ENCODE measurements at places on chromosomes 13 and 19. TPM values are rescaled to one million over a fixed set of nuclear protein-coding genes. Genes with fewer than 3 reads are reported as not detected.
A peak's percentile ranks its signal among the peaks of the same experiment; 100 is the strongest.

DNA sequence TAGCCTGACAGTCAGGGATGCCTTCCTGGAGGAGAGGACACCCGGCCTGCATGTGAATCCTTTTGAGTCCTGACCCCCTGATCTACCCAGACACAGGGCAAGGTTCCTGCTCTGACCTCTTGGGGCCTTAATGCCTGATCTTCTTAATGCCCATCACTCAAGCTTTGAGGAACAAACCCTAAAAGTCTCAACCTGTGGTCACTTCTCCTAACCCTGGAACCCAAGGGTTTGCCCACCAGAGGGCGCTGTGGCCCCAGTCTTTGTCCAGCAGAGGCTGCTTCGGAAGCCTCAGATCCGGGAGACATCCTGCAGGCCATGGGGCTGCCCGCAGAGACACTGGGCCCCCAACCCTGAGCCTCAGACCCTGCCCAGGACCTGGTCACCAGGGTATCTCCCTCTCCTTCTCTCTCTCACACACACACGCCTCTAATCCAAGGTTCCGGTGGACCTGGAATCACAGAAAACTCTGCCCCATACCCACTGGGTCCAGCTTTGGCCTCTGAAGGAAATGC lies 9.8 kb upstream of the DPF1 start:
- DNase-seq = peak; percentile 81

PLPP2 gene
- total RNA-seq = 13.0 TPM

DNA sequence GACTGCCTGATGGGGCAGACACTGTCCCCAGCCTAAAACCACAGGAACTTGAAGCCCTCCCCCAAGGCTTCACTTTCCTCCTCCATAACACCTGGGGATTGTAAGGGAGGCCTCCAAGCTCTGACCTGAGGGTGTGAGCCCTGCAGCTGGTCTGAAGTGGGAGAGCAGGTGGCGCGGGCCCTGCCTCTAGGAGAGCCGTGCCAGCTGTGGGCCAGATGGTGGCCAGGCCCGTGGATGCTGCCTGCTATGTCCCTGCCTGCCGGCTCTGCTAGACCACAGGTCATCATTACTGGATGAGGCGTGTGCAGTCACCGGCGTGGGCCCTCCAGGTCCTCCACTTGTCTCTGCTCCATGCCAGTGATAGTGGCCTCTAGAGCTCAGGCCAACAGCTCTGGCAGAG lies 3.5 kb upstream of the KLHL26 start:
- no peak for DNase-seq

GRCh38 chr19:16883522-16883921 lies 5.3 kb upstream of the F2RL3 start:
- DNase-seq = no peak

FUT1 gene
- total RNA-seq = 1.1 TPM

PSG2 gene
- total RNA-seq = not detected

DNA sequence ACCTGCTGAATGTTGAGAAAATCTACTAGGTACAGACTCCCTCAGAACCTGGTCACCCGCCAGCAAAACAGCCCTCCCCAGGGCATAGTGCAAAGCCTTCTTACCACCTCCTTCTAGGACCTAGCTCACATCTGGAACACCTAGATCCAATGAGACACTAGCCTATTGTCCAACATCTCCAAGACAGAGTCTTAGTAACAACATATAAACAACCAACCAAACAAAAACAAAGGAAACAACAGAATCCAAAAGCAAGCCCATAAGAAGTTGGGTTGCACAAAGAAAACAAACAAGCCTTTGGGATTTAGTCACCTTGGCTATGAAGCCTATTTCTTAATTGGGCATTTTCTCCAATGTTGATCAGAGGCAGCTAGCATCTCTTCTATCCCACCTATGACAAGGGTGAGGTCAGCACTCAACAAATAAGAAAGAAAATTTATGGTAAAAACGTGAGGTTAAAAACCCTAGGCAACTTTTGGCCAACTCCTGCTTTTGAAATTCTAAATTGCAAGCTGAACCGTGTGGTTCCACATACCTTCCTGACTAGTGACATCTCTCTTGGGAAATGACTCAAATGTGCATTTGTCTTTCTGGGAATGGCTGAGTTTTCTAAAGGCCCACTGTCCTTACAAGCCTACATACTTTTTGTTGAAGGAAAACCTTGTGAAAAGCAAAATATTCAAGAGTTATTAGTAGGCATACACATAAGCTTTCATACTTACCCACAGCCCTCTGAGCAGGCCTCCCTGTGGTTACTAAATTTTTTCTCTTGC lies 66.7 kb downstream of the FAM216B start:
- DNase-seq = no peak

GRCh38 chr13:39688699-39689405 lies 33.4 kb downstream of the COG6 start:
- no peak for DNase-seq

DNA sequence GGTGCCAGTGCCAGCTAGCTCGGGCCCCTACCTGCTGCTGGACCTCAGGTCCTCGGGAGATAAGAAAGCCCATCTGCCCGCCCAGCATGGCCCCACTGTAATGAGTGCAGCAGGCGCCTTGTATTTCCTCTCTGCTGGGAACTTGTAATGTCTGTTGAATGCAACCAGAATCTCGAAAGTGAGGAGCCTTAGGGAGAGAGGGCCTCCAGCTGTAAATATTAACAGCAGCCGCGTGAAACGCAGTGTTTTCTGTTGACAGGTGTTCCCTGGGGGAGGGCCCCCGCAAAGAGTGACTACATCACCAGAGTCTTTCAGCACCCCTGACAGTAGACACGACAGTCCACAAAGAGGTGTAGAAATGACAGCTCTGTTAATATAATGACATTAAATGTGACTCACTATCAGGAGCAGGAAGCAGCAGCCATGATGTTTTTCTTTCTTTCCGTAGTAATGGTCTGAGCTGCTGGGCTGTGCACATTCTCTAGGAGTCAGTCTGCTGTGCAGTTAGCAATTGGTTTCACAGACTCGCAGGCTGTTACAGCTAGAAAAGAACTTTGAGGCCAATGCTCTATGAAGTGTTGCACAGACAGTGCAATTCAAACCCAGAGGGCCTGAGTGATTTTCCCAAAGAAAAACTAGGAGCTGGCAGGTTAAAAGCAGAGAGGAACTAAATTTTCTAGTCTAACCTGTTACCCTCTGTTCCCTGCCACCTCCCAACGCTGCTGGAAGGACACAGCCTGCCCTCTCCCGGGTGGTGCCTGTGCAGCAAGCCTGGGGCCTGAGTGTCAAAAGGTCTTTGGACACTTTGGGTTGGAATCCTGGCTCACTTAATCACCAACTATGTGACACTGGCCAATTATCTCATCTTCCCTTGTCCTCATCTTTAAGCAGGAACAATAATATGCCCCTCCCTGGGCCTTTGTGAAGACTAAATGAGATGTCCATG lies 58.6 kb upstream of the WASF3 start:
- peak; percentile 49 for DNase-seq

- peak; percentile 36 for DNase-seq
These were observed 18.1 kb downstream of the ARHGEF18 start for GRCh38 chr19:7366701-7367420.

DNA sequence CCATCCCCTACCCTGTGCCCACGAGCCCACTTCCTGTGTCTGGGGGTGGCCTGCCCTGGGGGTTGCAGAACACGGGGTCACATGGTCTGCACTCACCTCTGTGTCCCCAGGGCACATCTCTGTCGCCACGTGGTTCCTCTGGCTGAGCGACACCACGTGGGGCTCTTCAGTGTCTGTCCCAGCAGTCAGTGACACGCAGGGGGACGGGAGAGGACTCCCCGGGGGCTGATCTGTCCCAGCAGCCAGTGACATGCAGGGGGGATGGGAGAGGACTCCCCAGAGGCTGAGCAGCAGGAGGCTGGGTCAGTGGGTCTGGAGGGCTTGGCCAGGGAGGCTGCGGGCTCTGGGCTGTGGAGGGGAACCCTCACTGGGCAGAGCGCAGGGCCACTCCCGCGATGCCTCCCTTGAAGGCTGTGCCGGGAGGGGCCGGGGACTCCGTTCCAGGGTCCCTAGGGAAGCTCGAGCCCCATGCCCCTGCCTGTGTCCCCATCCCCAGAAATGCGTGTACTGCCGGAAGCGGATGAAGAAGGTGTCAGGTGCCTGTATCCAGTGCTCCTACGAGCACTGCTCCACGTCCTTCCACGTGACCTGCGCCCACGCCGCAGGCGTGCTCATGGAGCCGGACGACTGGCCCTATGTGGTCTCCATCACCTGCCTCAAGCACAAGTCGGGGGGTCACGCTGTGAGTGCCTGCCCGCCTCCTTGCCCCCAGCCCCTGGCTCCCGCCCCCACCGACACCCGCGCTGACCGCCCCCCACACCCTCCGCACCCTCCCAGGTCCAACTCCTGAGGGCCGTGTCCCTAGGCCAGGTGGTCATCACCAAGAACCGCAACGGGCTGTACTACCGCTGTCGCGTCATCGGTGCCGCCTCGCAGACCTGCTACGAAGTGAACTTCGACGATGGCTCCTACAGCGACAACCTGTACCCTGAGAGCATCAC lies 174.8 kb downstream of the KDM4B start:
- DNase-seq = no peak

GRCh38 chr19:18931316-18932162 lies 9.5 kb downstream of the HOMER3 start:
- DNase-seq = no peak

FGF9 gene
- total RNA-seq = 3.1 TPM

DNA sequence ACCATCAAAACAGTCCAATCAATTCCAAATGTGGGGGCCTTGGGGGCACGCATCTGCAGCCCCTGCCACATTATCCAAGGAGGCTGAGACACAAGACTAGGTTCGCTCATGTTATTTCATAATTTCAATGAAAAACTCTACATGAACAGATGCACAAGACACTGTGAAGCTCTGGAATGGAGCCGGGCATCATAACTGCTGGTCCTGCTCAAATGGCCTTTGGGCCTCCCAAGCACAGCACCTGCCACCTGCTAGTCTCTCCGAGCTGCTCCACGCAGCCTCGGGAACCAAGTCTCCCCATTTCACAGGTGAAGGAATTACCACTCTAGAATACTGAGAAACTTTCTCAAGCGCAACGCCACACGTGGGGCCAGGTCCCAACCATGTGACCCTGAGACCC lies 16.9 kb downstream of the CARS2 start:
- no peak for DNase-seq

DNA sequence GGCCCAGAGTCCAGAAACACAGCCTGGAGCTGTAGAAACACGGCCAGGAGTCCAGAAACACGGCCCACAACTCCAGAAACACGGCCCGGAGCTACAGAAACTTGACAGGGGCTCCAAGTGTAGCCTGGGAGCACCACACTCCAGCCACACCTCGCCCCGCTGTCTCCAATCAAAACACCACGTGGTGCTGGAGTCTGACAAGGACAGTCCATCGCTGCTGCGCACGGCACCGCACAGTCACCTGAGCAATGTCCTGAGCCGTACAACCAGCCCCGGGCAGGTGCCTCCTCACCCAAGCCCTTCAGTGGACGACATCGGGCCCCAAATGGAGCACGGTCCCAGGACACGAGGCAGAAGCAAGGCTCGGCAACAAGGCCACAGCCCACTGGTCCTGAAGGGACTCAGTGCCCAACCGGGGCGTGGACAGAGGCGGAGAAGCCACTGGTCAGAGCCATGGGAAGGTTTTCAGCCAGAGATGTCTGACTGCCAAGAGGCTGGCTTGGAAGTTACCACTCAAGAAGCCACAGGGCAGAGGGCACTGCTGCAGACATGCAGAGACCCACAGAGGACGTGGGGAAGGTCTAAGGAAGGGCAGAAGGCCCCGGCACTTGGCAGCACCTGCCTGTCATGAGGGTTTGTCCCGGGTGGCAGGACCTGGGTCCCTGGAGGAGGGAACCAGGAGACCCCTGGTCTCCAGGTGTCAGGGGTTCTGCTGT lies 19.7 kb upstream of the PLPP2 start:
- no peak for DNase-seq

DNA sequence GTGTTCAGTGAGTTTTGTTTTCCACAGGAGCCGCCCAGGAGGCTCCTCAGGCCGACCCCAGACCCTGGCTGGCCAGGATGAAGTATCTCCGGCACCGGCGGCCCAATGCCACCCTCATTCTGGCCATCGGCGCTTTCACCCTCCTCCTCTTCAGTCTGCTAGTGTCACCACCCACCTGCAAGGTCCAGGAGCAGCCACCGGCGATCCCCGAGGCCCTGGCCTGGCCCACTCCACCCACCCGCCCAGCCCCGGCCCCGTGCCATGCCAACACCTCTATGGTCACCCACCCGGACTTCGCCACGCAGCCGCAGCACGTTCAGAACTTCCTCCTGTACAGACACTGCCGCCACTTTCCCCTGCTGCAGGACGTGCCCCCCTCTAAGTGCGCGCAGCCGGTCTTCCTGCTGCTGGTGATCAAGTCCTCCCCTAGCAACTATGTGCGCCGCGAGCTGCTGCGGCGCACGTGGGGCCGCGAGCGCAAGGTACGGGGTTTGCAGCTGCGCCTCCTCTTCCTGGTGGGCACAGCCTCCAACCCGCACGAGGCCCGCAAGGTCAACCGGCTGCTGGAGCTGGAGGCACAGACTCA lies 12.9 kb downstream of the B3GNT3 start:
- DNase-seq = no peak

RDH8 gene
- total RNA-seq = not detected

DNA sequence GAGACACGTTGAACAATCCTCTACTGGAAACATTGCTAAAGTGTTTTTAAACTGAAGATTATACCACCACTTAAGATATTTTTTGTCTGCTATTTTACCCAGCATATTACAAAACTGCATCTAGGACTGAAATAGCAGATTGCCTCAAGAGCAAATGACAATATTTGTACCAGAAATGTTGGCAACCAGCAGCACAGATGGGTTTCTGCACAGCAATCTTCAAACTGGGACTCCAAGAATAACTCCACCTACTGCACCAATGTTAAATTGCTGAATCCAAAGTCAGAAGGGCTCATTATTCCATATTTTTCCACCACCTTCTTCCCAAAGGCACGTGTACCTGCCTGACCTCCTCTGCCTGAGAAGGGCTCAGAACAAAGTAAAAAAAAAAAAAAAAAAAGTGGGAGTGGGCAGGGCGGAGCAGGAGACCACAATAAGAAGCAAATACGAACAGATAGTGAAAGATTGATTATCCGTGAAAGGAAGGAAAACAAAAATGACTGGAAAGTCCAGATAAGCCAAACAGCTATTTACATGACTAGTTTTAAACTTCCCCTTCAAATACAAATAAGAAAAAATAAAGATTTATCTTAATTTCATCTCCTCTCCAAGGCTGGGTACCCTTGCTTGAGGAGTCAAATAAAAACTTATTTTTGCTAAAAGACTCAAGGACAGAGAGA lies 79.4 kb downstream of the FOXO1 start:
- no peak for DNase-seq

DNA sequence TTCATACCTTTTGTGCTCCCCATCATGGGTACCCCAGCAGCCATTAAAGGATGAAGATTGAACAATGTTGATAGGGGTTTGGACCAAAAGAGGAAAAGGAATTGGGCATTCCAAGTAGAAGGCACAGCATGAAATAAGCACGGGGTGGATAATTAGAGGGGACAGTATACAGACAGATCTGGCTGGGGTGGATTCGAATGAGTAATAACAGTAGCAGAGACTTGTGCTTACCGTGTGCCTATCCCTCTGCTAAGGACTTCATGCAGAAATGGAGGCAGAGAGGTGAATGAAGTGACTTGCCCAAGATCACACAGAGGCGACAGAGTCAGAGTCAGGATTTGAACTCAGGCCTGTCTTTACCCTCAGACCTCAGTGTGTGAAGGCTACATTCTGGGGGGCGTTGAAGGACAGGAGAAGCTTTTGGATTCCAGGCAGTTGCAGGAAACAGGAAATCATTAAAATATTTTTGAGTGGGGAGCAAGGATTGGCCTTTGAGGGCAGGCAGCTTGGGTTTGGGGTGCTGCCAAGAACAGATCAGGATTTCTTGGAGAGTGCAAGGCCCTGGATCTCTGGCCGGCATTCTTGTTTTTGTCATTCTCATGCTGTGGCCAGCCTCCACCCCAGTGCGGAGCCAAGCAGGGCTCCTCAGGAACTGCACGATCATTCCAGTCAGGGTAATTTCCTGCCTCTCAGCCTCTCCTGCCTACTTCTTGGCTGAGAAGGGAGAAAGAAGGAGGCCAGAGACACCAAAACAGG lies 18.7 kb downstream of the PAF1 start:
- peak; percentile 66 for DNase-seq

Data from tongue (tissue), 3 donors.